ENCODE measurements at places on chromosomes 4 and X. TPM values are rescaled to one million over a fixed set of nuclear protein-coding genes. Genes with fewer than 3 reads are reported as not detected.

MAGEC1 gene
- not detected for total RNA-seq

CYLC1 gene
- not detected for total RNA-seq

G6PD gene
- total RNA-seq, result 70.5 TPM

NAT8L gene
- total RNA-seq, result 2.0 TPM

HERC6 gene
- total RNA-seq, result 2.4 TPM

DNAAF6 gene
- total RNA-seq, result not detected

CXCL13 gene
- not detected for total RNA-seq

GRCh38 chr4:10808591-10808990, 124.0 kb upstream of the CLNK start:
- no peak for DNase-seq

GRCh38 chrX:139204571-139204897, 326.0 kb upstream of the F9 start:
- DNase-seq, result no peak

GRCh38 chr4:187598196-187598595, 397.4 kb upstream of the ZFP42 start:
- DNase-seq, result no peak

DNA sequence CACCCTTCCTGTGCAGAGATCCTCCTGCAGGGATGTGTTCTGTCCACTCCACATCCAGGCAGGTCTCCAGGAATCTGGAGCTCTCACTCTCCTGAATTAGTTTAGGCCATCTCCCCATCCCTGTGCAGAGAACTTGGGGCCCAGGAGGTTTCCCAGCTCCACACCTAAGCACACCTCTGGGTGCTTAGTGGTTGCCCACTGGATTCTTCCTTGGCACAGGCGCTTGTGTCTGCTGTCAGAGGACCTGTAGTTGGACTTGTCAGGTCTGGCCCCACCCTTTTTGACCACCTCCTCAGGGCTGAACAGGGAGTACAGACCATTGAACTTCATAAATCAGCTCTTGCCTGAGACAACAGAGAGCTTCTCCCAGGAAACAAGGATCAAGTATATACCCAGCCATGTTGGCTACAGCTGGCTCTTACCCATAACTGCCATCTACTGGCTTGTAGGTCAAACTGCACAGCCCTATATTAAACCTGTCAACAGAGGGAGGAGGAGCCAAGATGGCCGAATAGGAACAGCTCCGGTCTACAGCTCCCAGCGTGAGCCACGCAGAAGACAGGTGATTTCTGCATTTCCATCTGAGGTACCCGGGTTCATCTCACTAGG, 275.5 kb downstream of the PPARGC1A start:
- DNase-seq, result no peak

- DNase-seq, result no peak
These were observed 1.8 kb downstream of the RIPPLY1 start for GRCh38 chrX:106901341-106901740.
